ENCODE measurements at places on chromosomes 16 and 17.

DNA sequence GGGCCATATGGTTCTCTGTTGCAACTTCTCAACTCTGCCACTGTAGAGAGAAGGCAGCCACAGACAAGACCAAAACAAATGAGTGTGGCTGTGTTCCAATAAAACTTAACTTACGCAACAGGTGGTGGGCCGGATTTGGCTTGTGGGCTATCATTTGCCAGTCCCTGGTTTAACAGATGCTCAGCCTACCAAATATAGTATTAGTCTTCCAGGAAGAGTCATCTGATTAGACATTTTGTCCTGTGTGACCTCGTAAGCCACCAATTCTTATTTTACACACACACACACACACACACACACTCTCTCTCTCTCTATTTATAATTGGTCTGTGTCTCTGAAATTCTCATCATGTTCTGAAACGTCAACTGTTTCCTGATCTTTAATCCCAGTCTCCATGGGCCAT, 245.9 kb downstream of the XYLT1 start:
- peak; percentile 11 for DNase-seq

DNA sequence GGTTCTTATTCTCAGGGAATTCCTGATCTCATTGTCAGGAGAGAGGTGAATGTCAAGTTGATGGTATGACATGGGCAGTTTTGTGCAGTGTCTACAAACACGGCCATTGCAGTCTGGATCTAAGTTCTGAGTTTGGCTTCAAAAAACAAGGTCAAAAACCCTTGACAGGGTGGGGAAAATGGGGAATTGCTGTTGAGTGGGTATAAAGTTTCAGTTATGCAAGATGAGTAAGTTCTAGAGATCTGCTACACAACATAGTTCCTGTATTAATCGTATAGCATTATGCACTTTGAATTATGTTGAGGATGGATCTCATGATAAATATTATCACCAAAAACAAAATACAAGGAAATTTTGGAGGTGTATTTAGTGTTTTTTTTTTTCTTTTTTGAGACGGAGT, 36.6 kb upstream of the CARMIL2 start:
- DNase-seq: no peak

DNA sequence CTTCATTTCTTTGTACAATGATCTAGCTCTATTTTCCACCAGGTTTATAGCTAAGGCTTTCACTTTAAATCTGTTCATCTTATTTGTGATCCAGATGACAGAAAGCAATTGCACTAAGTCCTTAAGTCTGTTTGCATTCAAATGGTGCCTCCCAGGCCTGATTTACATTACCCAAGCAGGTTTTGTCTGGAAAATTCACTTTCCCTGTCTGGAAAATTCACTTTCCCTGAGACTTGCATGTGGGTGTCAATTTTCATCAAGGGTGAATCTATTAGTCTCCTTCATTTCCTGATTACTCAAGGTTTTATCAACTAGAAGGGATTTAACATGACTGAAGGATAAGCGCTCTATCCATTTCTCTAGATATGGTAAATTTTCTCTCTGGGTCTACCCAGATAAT, 1480.2 kb upstream of the GOT2 start:
- DNase-seq: no peak

GRCh38 chr16:84119368-84119767, 2.6 kb upstream of the MBTPS1 start:
- DNase-seq: no peak

DNA sequence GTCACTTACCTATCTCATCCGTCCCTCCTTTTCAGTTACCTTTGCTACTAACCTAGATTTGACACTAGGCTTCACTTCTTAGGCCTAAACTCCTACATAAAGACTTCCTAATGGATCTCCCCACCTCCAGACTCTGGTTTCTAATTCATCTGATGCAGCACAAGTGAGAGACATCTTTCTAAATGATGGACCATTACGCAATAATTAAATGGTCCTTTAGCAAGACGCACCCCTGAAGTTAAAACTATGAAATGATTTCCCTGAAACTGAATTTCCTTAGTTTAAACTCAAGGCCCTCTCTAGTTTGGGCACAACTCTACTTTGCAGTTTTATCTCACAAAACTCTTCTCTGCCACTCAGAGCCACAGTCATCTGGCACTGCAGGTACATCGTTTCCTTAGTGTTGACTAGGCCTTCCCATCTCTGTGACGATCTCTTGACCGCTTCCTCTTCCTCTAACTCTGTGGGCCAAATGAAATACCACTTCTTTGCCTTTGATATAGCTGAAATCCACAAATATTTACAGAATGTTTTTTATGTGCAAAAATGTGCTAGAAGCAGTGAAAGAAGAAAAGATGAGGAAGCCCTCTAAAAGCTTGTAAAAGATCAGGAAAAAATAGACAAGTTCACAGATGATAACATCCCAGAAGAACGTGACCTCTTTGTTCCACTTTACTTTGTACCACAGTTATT, 3.3 kb downstream of the SYNRG start:
- DNase-seq: peak; percentile 24

DNA sequence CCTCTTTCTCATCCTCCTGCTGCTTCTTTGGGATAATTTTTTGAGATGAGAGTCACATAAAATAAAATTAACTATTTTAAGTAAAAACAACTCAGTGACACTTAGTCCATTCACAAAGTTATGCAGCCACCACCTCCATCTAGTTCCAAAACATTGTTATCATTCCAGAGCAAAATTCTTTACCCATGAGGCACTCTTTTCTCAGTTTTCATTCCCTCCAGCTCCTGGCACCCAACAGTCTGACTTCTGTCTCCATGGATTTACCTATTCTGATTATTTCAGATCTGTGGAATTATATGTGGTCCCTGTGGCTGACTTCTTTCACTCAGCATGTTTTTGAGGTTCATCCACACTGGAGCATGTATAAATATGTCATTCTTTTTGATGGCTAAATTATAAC, 239.9 kb upstream of the DYNLRB2 start:
- no peak for DNase-seq

- DNase-seq: no peak
These were observed 12.7 kb downstream of the COG1 start for GRCh38 chr17:73205459-73205961.

DNA sequence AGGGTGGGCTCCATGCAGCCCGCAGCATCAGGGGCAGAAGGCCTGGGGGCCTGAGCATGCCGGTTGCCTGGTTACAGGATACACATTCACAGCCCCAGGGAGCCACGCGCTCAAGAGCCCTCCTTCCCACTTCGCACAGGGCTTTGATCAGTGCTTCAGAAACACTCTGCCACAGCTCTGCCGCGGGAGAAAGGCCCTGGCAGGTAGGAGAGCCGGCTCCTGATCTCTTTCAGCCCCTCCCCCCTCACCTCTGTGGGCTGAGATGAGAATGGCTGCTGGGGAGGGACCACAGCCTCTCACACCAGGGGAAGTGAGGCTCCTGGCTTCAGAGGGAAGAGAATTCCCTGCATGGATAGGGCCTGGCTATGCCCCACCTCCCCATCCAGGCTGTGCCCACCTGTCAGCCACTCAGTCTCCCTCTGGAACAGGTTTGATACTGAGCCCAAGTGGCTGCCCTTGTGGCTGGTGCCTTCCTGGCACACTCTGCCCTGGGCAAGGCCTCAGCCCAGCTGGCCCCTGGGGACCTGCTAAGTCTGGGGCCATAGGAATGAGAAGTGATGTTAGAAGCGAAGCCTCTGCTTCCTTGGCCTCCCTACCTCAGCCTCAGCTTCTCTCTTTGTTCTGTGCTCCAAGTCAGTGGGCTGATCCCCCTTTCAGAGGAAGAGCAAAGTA, 8.6 kb downstream of the DOK4 start:
- no peak for DNase-seq

GRCh38 chr16:3618769-3619141, 7.3 kb upstream of the SLX4 start:
- DNase-seq: no peak

GRCh38 chr16:89759746-89760340, 38.5 kb downstream of the ZNF276 start:
- no peak for DNase-seq

DNA sequence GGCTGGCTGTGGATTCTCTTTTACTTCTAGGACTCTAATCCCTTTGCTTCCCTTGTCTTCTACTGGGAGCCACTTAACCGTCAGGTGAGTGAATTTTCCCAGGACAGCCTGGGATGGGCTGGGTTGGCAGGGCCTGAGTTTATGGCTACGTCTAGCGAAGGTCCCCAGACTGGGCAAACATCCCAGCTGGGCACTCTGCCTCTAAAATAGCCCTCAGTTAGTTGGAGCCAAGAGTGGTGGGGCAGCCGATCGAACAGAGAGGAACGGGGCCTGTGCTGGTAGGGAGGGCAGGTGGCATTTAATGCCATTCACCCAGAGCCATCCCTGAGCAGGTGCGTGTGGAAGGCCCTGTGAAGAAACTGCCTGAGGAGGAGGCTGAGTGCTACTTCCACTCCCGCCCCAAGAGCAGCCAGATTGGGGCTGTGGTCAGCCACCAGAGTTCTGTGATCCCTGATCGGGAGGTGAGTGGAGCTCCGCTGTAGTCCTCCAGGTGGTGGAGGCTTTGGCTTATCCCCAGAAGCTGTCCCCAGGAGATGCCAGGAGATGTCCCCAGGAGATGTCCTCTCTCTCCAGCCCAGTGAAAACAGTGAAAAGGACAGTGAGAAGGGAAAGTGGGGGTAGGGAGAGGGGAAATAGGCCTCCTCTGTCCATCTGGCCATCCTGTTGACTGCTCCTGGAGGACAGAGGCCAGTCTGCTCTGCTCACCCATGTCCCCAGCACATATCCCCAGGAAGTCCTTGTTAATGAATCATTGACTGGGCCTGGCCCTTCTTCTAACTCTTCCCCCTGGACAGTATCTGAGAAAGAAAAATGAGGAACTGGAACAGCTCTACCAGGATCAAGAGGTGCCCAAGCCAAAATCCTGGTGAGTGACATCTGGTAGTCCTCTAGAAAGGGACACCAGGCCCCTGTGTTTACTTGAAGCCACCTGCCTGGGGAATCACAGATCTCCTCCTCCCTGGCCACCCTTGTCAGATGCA, 4.4 kb downstream of the PNPO start:
- peak; percentile 17 for DNase-seq

DNA sequence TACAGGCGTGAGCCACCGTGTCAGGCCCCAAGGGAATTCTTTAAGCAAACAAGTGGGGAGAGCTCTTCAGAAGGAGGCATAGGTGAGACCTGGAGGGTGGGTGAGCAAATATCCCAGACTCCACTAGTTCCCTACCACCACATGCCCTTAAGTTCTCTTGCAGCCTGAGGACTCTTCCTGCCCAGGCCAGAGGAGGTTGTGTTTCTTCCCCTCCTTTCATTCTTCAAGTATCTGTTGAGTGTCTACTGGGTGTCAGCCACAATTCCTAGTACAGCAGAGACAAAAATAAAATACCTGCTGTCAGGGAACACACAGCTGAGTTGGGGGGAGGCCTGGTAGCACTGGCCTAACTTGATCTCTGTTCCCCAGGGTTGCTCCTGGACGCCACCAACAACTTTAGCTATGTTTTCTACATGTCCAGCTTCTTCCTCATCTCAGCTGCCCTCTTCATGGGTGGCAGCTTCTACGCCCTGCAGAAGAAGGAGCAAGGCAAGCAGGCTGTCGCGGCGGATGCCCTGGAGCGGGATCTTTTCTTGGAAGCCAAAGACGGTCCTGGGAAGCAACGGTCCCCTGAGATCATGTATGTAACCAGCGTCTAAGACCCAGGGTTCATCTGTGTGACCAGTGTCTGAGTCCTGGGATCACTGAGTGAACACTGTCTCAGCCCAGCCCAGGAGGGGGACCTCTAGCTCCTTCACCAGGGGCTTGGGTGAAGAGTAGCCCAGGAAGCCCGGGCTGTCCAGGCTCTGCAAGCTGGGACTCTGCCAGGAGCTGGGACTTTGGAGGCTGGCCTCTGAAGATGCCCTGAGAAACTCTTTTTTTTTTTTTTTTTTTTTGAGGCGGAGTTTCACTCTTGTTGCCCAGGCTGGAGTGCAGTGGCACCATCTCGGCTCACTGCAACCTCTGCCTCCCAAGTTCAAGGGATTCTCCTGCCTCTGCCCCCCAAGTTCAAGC, 5.9 kb upstream of the ARMC7 start:
- no peak for DNase-seq

- no peak for DNase-seq
These were observed 2.1 kb downstream of the DHRS11 start for GRCh38 chr17:36593656-36594316.

DNA sequence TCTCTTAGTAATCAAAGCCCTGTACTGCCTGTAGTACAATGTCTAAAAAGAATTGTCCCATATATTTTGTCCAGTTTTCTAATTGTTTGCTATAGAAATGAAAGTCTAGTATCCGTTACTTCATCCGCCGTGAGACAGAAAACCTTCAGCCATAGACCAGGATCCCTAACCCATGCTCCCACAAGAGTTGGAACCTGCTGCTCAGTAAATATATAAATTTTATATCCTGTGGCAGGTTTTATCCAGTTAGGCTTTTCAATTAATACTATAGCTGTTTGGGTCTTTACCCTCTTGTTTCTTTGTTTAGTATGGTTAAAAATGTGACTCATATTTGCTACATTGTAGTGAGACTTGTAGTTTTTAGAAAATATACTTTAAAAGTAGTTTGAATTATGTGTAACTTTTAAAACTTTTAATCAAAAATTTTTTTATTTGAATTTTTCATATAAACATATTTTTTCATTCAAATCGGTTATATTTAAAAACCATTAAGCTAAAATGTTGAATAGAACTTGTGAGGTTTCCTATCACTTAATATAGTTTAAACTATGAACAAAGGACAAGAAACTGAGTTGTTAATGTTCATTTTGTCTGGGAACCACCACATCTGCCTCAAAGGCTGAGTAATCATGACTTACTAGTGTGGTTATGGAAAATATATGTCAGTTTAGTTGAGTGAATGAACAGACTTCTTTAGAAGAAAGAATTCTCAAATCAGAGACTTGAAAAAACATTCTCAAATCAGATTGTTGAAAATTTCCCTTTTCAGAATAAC, 54.8 kb downstream of the VMP1 start:
- no peak for DNase-seq

DNA sequence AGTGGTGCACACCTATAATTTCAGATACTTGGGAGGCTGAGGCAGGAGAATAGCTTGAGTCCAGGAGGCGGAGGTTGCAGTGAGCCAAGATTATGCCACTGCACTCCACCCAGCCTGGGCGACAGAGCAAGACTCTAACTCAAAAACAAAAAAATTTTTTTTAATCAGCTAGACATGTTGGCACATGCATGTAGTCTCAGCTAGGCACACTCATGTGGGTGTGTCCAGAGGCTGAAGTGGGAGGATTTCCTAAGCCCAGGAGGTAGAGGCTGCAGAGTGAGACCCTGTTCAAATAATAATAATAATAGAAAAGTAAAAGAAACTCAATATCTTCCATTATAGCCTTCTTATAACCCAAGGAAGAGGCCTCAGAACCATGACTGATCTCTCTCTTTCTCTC, 11.5 kb upstream of the ARHGAP17 start:
- no peak for DNase-seq

GRCh38 chr16:85285681-85286065, 173.4 kb upstream of the CIBAR2 start:
- no peak for DNase-seq

GRCh38 chr17:32443827-32444300, 446 bp upstream of the PSMD11 start:
- DNase-seq: no peak

Measured in Kasumi-1 (cell line).